Neural crest cell (in vitro differentiated cells): ENCODE measurements at places on chromosomes 5 and 9. TPM values are rescaled to one million over a fixed set of nuclear protein-coding genes. Genes with fewer than 3 reads are reported as not detected.

DNA sequence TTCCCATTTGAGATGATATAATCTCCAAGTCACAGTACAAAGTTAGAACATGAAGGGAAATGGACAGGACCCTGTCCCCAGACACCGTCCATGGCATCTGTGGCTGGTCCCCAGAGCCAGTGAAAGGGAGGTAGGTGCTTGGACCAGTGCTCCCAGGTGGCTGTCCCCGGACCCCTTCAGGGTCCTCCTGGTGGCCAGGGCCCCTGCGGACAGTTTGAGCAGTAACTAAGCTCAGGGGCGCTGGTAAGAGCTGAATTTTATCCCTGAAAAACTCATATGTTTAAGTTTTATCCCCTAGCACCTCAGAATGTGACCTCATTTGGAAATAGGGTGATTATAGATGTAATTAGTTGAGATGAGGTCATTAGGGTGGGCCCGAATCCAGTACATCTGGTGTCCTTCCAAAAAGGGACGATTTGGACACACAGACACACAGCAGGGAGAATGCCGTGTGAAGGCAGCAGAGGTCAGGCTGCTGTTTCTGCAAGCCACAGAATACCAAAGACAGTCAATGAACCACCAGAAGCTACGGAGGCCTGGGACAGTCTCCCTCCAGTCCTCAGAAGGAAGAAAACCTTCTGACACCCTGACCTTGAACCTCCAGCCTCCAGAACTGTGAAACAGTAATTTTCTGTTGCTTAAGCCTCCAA lies 185.0 kb downstream of the ATPSCKMT start:
- no peak for DNase-seq

GRCh38 chr5:87944553-87945285 lies 323.9 kb downstream of the TMEM161B start:
- peak; percentile 54 for DNase-seq

GRCh38 chr9:108205276-108205675 lies 650.5 kb downstream of the ACTL7B start:
- no peak for DNase-seq

DNA sequence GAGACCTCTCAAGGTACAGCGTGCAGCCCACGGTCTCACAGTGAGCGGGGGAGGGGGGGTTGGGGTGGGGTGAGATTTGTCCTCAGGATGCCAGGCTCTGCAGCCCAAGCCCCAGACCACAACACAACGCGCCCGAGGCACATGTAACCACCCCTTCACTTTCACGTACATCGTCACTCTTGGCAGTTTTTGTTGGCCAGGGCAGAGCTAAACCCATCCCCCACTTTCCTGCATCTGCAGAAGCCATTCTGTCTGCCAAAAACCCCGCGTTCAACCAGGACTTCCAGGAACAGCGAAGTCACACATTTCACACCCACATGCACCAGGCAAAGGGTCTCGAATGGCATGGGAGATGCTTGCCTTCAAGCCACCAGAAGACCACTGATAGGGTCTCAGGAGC lies 9.4 kb upstream of the SMIM23 start:
- no peak for DNase-seq

GRCh38 chr5:173583346-173583745 lies 33.1 kb downstream of the BOD1 start:
- no peak for DNase-seq

DNA sequence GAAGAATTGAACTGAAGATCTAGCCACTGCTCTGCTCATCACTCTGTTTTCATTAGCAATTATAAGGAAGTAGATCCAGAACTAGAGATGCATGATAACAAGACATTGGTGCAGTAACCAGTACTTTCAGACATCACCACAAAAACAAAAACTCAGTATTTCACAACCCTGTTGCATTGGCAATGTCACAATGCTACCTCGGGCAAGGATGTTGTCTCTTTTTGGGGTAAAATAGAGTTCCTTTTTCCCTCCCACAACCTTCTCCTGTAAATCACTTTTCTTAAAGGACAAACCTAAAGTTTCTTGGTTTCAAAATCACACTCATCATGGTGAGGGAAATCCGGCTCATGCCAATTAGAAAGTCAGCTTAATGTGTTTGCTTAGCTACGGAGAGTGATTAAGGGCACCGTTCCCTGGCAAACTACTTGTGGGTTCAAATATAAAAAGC lies 420.1 kb upstream of the MEF2C start:
- DNase-seq, result no peak

DNA sequence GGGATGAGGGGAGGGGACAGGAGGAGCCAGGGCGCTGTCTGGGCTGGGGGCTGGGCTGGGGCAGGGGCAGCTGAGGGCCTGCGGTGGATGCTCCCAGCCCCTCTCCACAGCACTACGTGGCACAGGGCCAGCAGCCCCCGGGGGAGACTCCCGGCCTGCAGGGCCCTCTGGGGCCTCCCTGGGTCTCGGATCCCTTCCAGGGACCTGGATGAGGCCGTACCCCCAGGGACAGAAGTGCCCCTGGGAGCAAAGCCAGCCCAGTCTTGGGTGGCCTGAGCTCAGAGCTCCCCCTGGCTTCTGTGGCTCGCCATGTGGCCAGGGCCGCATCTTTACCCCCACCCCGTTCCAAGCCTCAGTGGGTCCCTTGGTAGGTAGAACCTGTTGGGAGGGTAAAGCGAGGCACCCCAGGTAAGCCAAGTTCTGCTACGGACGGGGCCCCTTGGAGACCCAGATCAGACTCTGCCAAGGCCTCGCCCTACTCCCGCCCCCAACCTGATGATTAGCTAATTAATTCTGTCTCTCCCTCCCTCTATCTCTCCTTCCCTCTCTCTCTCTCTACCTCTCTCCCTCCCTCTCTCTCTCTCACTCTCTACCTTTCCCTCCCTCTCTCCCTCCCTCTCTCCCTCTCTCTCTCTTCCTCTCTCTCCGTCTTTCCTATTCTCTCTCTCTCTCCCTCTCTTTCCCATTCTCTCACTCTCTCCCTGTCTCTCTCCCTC lies 24.3 kb downstream of the KCNT1 start:
- DNase-seq, result no peak

DNA sequence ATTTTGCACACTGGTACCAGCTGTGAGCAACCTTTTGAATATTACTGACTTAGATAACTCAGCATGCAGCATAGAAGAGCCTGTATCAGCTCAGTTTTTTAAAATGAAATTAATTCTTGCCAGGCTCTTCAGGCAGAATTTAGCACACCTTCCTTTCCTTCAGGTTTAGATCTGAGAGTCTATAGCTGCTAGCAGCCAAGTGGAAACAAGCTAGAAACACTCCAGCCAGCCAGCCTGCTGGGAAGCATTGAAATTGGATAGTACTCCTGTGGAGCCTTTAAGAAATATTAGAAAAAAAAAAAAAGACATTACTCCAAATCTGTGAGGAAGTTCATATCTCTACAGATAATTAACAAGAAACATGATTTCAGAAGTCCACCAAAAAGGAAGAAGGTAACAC lies 812.2 kb downstream of the DTWD2 start:
- DNase-seq, result no peak

- no peak for DNase-seq
These were observed 157.8 kb downstream of the MED10 start for GRCh38 chr5:6220346-6221088.

GRCh38 chr9:136615631-136616306 lies 46.9 kb upstream of the EGFL7 start:
- DNase-seq, result no peak

GRCh38 chr9:136231478-136232297 lies 13.9 kb downstream of the QSOX2 start:
- DNase-seq, result no peak

DNA sequence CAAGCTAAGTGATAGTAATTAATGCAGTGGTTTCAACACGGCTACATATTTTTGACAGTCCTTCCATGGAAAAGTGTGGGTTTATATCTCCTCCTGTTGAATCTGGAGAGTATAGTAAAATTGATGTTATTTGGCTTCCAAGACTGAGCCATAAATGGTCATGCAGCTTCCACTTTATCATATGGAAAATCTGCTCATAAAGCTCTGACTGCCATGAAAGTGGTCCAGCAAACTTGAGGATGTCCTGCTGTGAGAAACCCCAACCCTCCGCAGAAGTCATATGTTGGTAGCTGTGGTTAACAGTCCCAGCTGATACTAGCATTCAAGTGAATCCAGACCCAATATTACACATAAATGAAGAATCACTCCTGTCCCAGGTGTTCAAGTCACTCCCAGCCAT lies 378.3 kb downstream of the KCTD16 start:
- DNase-seq, result no peak

- peak; percentile 39 for DNase-seq
These were observed 24.0 kb downstream of the ADAMTSL2 start for GRCh38 chr9:133558191-133559126.

GRCh38 chr5:103094737-103095136 lies 25.2 kb downstream of the GIN1 start:
- no peak for DNase-seq

- DNase-seq, result no peak
These were observed 77.2 kb upstream of the NEK6 start for GRCh38 chr9:124180557-124180956.

ARL14EPL gene
- total RNA-seq, result not detected in 2 replicates

DDX4 gene
- not detected in 2 replicates for total RNA-seq

PAPPA gene
- 0.66 and 0.72 TPM in 2 replicates for total RNA-seq

FOXD4 gene
- 0.36 and 0.77 TPM in 2 replicates for total RNA-seq

EPB41L4A gene
- 10.8 and 12.4 TPM in 2 replicates for total RNA-seq

SHB gene
- total RNA-seq, result 4.6 and 4.8 TPM in 2 replicates

IL33 gene
- not detected in 2 replicates for total RNA-seq
